NCI-H69 (cell line): ENCODE measurements at places on chromosomes 7 and 10.

GRCh38 chr10:119555178-119555784 is 12.8 kb upstream of the RGS10 start:
- DNase-seq: no peak

DNA sequence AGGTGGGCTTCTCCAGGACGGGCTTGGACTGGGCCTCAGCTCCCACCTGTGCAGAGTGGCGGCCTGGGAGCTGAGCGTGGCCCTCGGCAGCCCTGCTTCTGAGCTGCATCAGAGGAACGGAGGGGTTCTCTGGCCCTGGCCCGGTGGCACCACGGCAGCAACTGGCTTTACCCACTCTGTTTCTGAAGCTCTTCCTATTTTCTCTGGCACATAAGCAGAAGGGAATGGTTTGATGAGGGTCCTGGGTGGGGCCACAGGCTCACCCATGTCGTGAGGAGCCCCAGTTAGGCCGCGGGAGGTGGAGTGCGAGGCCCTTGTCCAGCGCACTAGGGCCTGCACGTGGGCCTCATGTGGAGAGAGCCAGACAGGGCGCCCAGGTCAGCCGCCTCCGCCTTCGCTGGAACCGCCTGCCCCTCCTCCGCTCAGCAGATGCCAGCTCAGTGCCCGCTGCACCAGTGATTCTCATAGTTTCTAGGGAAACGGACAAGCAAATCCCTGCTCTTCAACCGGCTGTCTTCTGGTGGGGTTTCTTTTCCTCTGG is 284.0 kb downstream of the CELF2 start:
- DNase-seq: no peak

DNA sequence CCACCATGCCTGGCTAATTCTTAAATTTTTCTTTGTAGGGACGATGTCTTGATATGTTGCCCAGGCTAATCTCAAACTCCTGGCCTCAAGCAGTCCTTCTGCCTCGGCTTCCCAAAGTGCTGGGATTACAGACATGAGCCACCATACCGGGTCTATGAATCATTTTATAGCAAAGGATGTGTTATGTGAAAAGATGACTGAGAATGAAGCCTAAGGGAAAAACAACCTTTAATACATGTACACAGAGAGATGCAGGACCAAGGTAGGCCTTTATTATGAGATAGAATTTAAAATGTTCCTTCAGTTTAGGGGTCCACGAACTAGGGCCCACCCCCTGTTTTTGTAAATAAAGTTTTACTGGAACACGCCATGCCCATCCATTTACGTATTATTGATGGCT is 41.0 kb downstream of the UBE2H start:
- no peak for DNase-seq

GRCh38 chr10:97762816-97763215 is 9.0 kb downstream of the SFRP5 start:
- no peak for DNase-seq

DNA sequence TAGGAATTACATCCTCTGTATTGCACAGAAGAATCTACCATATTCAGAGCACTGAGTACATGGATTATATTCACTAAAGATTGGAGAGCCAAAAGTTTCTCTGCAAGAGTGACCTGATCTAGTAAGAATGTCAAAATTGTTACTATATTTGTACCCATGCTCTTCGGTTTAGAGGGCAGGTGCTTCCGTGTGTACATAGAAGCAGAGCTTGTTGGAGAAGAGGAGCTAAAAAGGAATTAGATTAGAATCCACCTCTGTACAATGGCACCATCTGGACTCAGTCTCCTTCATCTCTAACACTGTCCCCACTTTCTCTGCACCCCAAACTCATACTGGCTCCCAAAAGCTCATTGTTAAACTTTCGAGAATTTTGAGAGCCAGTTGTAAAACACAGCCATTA is 8.3 kb downstream of the CALD1 start:
- DNase-seq: no peak

DNA sequence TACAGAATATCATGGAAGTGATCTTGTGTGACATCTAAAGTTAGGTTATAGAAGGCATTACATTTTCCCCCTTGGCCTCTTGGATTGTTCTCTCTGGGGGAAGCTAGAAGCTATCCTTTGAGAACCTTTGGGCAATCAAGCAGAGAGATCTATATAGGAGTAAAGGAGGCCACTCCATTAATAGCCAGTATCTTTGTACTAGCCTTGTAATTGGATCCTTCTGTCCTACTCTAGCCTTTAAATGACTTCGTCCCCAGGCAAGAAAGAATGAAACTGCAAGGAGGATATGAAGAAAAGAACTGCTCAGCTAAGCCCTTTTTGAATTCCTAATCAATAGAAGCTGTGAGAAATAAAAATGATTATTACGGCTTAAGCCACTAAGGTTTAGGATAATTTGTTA is 230.9 kb downstream of the AGMO start:
- DNase-seq: peak; percentile 64

GRCh38 chr7:52695973-52696595 is 339.3 kb upstream of the POM121L12 start:
- no peak for DNase-seq

DNA sequence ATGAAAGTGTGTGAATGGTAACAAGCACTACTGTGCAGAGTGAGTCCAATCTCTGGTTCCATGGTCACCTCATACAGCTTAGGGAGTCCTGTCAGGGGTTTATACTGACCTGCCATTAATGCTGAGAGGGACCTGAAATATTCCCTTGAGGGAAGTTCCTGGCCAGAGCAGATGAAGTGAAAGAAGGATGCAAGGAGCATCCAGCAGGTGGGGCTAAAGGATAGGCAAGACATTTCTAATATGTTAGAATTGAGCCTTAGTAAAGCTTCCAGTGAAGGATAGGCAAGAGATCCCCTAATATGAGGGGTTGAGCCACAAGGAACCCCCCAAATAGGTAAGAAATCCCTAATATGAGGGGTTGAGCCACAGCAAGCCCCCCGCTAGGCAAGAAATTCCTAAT is 25.5 kb upstream of the FAM221A start:
- peak; percentile 67 for DNase-seq

DNA sequence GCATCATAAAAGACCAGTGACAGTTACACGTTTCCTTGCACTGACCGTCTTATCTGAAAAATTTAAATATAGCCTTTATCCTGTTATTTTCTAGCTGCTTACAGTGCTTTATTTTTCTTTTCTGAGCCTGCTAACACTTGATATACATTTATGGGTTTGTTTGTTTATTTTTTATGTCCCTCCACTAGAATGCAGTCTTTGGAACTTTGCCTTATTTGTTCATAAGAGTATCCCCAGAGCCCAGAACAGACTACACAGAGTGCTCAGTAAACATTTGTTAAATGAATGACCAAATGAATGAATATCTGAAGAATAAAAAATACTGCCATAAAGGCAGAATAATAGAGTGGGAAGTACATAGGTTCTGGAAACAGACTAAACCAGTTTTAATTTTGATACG is 202.3 kb upstream of the LRRN3 start:
- DNase-seq: peak; percentile 17
